ENCODE measurements at places on chromosomes 3 and 15.

- no peak for DNase-seq
These were observed 586.9 kb upstream of the SGO1 start for GRCh38 chr3:20772869-20773268.

DNA sequence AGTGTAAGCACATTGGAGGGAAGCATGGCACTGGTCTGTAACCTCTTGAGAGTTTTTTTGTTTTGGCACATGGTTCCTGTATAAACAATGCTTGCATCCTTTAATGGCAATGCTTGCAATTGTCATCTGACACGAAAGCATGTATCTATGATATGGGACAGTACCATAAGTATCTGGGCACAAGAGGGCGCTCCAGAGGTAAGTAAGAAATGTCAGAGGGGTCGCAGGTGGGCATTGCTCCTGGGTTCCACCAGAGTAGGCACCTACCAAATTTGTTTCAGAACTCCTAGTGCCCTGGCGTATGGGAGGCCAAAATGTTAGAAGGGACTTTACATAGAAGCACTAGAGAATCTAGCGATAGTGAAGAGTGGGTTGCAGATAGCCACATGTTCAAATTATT, 58.7 kb upstream of the BCHE start:
- DNase-seq = no peak

DNA sequence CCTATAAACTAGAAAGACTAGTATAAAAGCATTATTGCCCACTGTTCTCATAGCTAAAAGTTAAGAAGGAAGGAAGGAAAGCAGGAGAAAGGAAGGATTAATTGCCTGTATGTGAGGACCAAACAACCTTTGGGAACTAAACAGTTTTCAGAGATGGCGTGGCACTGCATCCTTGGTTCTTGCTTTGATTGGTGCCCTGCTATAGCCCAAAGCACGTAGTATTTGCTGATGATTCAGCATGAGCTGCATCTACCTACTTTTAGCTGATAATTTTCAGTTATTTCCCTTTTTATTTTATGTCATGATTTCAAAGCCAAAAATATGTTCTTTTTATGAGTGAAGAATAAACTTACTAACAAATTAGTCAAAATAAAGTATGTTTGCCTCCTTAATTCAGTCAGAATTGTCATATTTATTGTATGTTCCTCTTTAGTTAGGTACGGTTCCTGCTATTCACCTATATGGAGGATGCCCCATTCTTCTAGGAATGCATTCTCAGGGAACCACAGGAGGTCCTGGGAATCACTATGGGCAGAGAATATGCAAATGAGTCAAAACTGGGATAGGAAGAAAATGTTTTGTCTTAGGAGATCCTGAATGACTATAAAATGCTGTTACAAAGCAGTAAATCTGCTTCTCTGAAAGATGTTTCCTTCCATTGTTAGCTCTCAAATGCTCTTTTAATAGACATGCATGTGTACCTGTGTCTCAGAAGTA, 65.4 kb upstream of the THSD4 start:
- peak; percentile 79 for DNase-seq

GRCh38 chr15:69573815-69574475, 121.3 kb downstream of the RPLP1 start:
- no peak for DNase-seq

DNA sequence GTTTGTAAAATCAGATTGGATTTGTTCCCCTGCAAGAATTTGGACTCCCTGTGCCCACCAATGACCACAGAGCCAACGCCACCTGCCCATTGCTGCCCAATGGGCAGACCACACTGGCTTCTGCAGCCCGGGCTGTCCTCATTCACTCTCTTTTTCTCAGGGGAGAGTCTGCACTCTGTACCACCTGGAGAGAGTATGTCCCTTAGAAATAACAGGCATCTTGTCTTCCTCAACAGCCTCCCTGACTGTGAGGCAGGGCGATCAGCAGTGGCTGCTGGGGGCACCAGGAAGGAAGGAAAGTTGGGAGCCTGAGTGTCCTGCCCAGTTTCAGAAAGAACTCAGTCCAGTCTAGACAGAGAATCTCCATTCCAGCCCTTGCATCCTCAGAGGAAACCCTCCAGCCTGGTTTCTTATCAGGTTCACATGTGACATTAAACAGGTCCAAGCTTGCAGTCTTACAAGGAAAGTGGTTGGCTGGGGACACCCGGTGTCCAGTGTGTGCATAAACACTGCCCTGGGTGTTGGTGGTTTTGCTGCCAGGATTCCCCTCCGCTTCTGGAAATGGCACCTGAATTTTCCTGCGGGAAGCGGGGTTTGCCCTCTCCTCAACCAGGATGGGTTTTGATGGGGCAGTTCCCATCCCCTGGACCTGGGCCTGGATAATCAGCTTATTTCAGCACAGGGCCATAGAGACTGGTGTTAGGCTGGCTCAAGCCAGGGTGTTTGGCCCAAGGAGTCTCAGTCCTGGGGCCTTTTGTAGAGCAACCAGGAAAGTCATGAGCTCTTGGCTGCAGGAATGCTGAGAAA, 37.2 kb downstream of the SSUH2 start:
- DNase-seq = peak; percentile 59

DNA sequence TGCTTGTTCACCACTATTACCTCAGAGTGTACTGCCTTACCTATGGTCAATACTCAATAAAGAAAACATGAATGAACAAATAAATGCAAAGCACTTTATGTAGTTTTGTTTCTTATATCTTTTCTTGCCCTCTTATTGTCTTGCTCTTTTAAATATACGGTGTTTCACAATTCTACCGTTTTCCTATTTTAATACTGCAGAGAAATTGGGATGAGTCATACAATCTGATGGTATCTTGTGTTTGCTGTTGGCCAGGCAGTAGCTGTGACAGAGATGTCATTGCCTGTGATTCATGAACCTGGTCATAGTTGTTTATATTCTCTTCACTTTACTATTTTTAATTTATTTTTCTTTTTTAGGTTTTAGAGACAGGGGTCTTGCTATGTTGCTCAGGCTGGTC, 48.3 kb downstream of the SERP1 start:
- DNase-seq = no peak

DNA sequence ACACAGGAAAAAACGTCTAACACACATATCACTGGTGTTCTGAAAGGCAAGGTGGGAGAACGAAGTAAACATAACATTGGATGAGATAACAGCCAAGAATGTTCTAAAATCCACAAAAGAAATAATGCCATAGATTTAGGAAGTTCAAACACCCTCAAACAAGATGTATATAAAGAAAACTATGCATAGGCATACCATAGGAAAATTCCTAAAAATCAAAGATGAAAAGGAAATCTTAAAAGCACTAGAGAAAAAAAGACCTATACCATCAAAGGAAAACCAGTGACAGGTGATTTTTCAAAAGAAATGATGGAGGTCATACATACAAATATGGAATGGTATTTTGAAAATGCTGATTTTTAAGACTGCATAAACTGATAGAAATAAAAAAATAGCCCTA, 57.3 kb downstream of the GLB1 start:
- DNase-seq = no peak

GRCh38 chr3:42071904-42072812, 19.0 kb upstream of the TRAK1 start:
- DNase-seq = peak; percentile 67

DNA sequence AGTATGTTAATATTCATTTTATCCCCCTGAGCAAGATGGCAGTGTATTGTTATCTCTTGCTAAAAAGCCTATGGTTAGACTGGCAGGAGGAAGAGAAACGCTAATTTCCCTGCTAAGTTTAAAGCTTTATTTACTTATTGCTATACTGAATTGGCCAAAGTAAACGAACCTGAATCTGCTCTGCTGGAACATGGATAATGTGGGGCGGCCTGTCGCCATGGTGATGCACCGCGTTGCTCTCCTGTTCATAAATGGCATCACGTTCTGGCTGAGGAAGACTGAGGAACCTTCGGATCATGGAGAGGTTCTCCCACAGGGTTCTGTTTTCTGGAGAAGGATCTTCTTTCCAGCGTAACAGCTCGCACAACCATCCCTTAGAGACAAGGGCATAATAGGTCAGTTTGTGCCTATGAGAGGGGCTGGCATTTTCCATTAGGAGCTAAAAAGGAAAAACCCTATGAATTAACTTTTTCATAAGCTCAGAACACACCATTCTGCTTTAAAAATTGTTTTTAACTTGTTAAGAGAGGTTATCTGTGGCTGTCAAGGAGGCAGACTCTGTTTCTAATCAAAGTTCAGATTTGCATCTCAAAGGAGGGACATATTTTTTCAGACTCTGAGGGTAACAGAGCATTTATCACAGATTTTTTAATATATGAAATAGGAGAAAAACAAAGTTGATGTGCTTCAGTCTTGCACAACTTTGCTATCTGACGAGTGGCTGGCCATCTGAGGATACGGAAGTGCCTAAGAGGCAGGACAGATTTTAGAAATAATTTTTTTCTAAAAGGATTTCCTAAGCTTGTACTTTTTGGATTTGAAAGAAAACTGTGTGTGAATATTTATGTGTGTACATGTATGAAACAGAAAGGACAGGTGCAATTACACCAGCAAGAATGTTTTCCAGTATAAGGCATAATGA, 73.1 kb downstream of the SATB1 start:
- DNase-seq = no peak

DNA sequence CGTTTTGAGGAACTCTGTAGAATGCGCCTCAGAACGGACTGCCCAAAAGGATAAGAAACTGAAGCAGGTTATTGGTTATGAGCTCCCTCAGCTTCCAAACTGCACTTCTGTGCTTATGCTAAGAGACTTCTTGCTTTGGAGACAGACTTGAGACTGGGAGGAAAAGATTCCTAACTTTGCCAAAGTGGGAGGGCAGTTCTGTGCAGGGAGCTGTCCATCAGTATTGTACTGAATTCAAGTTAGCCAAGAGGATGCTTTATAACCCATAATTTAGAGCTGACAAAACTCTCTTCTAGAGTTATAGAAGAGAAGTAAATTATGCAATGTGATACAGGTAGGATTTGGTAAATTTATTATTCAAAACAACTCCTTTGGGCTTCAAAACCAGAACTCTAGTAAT, 519.8 kb upstream of the GBE1 start:
- no peak for DNase-seq

DNA sequence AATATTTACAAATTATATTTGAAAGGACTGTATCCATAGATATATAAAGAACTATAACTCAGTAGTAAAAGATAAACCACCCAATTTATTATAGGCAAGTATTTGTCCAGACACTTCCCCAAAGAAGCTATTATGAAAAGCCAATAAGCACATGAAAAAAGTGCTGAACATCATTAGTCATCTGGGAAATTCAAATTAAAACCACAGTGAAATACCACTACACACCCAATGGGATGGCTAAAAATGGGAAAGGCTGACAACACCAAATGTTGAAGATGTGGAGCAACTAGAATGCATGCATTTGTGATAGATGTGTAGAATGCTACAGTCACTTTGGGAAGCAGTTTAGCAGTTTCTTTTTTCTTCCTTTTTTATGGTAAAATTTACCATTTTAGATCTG, 147.0 kb downstream of the PDE8A start:
- peak; percentile 38 for DNase-seq

DNA sequence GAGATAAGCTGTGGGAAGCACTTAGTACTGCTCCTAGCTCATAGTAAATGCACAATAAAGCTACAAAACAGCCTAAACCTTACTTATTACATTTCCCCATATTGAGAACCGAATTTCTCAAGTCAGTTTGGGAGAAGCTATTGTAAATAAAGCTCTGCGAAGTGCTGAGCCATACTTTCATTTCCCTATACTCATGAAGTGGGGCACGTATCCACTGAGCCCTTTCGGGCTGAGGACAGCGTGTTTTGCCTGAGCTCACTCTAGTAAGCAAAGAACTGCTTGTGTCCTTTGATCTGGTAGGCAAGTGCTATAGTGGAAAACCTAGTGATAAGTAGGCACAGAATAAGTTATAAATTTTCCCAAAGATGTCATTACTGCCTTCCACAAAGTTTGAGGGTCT, 165.0 kb downstream of the RSL24D1 start:
- DNase-seq = no peak

DNA sequence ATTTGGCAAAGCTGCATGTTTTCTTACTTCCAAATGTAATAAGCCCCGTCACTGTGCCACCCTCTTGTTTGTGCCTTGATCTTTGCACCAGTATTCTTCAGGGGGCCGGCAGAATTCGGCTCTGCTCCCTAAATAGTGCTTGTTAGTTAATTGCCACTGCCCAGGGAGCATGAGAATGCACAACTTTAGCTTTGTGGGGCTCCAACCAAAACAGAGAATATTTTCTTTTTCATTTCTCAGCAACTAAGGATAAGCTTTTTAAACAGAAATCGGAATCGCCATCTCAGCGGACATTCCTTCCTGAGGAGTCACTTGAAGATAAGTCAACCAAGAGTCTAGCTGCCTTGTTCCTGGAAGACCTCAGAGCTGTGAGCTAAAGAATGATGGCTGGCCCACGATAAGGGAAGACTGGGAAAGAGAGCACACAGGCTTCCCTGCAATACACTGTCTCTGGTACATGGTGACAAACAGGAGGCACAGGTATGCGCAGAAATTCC, 106.0 kb downstream of the LRIG1 start:
- no peak for DNase-seq

GRCh38 chr3:98967758-98968157, 66.3 kb upstream of the DCBLD2 start:
- no peak for DNase-seq

DNA sequence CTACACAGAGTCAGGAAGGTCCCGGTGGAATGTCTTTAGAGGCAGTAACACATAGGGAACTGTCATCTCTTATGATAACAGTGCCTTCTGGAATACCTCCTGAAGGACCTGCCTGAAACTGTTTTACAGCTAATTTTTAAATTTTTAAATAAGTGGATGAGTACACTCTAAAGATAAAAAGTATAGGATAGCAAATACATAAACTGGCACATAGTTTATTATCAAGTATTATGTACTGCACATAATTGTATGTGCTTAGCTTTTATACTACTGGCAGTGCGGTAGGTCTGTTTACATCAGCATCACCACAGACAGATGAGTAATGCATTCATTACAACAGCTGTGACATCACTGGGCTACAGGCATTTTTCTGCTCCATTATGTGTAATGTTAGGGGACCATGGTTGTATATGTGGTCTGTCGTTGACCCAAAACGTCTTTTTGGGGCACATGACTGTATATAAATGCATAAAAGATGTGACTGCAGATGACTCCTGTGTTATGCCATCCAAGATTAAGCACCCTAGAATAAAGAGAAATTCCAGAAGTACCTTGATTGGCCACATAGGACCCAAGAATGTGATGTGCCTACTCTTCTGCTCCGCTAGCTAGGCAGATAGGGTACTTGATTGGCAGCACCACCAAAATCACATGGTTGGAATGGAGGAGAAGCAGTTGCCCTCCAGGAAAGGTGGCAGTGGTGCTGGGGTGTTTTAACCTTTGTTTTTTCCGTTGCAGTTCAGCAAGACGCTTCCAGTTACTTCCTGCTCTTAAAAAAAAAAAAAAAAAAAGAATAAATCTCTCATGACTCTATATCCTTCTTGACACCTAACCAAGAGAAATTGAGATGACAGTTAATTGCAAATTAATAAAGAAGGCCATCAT, 3.3 kb downstream of the VPS8 start:
- DNase-seq = no peak

DNA sequence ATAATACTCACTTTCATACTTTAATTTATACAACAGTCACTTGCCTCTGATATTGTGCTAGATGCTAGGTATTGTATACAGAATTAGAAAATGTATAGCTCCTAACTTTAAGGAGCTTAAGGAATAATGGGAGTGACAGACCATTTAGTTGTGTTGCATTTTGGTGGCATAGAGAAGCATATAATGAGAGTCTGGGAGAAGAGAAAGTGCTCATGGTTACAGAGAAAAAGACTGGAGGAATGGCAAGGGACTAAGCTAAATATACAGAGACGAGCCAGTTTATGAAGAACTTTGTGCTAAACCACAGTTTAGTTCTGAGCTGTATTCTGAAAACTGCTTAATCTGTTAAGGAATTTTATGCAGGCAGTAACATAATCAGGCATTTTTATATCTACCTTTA, 6.4 kb downstream of the RNF13 start:
- no peak for DNase-seq

GRCh38 chr3:14435175-14436014, 33.0 kb downstream of the SLC6A6 start:
- DNase-seq = no peak

Data from foreskin keratinocyte (primary cell).